CD4-positive, alpha-beta T cell treated with Interferon alpha-2 for 1 hour (primary cell): ENCODE measurements at places on chromosomes 1 and 21.

GRCh38 chr1:966135-966703 lies at the start of gene PLEKHN1:
PLEKHN1 (plus strand) TSS chr1:966482; CDS start chr1:966532, 50 bp downstream.
- no peak for DNase-seq

DNA sequence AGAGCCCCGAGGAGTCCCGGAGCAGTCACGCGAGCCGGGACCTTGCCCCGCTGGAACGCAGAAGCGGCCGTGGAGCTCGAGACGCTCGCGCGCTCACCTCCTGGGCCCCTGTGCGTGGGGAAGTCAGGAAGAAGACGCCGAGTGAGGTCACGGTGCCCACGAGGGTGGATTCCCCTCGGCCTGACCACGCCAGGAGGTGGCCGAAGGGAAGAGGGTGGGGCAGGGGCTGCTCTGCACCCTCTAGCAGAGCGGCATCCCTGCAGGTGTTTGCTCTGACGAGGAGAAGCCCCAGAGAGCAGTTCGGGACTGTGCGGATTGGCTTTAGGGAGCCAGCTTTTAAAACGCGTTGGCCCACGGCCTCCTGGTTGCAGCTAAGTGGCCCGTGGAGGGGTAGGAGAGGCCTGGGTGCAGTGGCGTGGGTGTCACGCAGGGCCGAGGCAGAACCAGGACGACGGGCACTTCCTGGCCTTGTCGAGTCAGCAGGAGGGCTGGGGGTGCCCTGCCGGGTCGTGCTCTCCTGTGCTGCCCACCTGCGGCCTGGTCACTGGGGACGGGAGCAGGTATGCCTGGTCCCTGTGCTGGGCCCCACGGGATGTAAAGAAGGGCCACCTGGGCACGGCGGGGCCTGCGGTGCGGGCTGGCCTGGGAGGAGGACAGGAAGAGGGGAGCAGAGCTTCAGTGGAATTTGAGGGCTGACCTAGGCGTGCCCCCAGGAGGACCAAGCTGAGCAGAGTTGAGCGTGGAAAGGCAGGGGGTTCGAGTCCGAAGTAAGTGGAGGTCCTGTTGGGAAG lies 1.0 kb downstream of the PDXK start:
- peak; percentile 18 for DNase-seq

- no peak for DNase-seq
Observed at GRCh38 chr21:16667395-16667794, 845.4 kb upstream of the CXADR start.

GRCh38 chr1:169044971-169045370 lies 61.5 kb upstream of the ATP1B1 start:
- DNase-seq, result no peak

DNA sequence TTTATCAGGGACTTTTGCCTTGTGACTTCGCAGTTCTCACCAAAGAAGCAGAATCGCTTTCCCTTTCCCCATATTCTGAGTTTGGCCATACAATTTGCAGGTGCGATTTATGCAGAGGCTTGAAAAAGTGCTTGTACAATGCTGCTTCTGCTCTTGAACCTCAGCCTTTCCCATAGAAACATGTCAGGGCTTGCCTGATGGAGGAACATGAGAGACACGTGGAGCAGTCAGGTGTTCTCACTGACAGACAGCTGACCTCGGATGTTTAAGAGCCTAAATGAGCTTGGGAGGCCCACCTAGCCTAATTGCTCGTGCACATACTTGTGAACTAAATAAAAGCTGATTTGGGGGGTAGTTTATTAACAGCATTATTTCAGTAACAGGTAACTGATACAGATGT lies 290.0 kb downstream of the S1PR1 start:
- DNase-seq, result no peak

DNA sequence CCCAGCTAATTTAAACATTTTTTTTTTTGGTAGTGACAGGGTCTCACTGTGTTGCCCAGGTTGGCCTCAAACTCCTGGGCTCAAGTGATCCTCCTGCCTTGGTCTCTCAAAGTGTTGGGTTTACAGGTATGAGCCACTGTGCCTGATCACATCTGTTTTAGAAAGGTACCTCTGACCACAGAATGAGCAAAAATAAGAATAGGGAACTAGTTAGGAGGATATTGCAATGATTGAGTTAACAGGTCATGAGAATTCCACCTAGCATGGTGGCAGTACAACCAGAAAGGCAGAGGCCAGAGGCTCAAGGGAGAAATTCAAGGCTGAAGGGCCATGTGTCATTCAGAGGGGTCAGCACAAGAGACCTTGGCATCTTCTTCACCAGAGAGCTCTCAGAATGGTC lies 49.6 kb downstream of the ELAPOR1 start:
- no peak for DNase-seq

DNA sequence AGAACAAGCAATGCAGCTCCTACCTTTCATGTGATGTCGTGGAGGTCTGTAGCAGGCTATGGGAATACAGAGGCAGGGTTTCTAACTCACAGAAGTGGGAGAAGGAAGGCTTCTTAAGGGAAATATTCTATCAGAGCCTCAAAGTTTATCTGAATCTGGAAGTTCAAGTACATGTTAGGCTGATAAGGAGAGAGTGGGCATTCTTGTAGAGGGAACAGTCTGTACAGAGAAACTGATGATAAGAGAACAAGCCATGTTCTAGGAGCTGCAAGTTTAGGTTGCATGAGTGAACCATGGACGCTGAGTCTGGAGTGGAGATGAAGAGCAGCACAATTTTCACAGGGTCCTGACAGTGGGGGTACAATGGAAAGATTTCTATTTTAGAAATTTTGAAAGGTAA lies 344.0 kb downstream of the CHRM3 start:
- DNase-seq, result no peak

DNA sequence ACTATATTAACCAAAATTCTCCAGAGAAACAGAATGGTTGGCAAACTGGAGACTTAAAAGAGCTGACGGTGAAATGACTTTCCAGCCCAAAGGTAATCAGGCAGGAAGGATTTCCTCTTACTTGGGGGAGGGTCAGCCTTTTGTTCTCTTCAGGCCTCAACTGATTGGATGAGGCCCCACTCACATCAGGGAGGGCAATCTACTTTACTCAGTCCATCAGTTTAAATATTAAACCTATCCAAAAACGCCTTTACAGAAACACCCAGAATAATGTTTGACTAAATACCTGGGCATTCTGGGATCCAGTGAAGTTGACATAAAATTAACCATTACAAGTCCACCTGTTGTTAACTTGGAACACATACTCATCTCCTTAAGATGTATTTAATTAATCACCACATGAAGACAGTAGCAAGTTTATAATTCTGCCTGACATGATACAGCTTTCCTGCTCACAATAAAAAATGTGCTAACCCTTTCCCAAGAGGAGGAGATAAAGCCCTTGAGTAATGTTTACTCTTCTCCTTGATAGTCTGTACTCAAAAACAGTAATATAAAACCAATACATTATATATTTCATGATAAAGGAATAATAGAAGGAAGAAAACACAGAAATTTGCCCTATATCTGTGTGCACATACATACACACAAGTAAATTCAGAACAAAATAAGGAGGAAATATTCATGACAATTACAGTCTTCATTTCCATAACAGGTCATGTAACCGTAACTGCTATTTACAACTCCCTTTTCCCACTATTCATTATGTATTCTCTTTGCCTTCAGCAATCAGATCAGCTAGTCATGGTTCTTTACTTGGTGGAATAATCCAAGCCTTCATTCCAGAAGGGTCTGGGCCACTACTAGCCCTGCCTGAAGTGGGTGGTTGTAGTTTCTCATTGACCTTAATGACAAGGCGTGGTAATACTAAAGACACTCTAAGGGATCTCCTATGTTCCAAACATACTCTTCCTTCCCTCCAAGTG lies 107.5 kb upstream of the RUNX1 start:
- DNase-seq, result no peak

DNA sequence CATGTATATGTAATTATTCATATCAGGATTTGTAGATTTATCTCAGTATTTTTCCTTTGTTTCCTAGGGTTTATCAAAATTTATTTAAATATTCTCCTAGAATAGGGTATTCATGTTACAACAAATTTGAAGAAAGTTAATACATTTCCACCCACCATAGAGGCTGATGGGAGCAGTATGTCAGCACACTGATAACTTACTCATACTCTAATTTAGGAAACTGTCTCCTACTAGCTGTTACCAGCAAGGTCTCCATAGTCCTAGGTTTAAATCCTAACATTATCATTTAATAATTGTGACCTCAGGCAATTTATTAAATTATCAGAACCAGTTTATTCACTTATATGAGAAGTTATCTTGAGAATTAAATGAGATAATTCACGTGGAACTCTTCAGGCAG lies 127.0 kb downstream of the USP25 start:
- DNase-seq, result no peak

- no peak for DNase-seq
Observed at GRCh38 chr1:194223596-194223995, 1037.2 kb upstream of the B3GALT2 start.

DNA sequence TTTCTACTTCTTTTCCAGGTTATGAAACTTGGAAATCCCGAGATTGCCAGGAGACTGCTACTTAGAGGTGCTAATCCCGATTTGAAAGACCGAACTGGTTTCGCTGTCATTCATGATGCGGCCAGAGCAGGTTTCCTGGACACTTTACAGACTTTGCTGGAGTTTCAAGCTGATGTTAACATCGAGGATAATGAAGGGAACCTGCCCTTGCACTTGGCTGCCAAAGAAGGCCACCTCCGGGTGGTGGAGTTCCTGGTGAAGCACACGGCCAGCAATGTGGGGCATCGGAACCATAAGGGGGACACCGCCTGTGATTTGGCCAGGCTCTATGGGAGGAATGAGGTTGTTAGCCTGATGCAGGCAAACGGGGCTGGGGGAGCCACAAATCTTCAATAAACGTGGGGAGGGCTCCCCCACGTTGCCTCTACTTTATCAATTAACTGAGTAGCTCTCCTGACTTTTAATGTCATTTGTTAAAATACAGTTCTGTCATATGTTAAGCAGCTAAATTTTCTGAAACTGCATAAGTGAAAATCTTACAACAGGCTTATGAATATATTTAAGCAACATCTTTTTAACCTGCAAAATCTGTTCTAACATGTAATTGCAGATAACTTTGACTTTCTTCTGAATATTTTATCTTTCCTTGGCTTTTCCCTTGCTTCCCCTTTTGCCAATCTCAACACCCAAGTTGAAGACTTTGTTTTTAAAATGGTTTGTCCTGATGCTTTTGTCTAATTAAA lies 4.0 kb downstream of the CDKN2C start:
- no peak for DNase-seq

DNA sequence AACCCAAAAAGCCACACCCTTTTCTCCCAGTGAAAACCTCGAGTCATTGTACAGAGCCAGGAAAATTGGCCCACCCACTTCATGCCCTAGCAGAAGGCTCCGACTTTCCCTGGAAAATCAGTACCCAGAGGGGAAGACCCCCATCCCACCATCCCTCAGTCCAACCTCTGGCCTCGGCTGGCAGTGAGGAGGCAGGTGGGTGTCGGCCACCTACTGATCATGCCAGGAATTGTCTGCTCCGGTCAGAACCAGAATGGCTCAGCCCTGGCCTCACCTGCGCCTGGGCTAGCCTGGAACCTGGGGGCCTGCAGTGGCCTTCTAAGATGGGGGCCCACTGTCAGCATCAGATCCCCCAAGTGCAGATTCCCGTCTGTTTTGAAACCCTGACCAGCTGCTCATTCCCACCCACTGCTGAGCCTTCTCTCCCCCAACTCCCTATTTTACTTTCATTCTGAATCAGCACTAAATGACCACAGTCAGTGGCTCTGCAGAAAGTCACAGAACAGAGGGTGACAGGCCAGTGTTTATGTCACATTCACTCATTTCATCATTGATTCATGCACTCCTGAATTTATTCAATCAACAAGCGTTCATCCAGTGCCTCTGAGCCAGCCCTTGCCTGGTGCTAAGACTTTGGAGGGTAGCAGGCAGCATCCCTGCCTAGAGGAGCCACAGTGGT lies 3.0 kb upstream of the S100A9 start:
- no peak for DNase-seq

GRCh38 chr1:4284976-4285375 lies 369.4 kb upstream of the AJAP1 start:
- DNase-seq, result no peak

- no peak for DNase-seq
Observed at GRCh38 chr1:156547434-156547833, 24.9 kb downstream of the IQGAP3 start.

DNA sequence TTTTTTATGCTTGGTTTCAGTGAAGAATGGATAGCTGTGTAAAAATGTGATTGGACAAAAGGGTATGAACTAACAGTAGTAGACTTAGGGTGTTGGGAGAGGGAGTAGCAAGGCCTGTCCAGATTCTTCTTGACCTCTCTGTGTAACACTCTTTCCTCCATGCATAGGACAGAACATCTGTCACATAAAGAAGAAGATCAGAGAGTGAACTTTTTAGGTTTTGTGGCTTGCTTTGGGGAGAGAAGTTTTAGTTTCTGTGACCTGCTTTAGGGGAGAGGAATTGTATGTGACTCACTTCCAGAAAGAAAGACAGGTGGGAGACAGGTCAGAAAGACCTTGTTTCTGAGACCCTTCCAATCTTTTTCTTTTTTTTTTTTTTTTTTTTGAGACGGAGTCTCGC lies 27.3 kb upstream of the LRRC52 start:
- DNase-seq, result no peak

- DNase-seq, result no peak
Observed at GRCh38 chr1:81007024-81007423, 793.7 kb upstream of the ADGRL2 start.

DNA sequence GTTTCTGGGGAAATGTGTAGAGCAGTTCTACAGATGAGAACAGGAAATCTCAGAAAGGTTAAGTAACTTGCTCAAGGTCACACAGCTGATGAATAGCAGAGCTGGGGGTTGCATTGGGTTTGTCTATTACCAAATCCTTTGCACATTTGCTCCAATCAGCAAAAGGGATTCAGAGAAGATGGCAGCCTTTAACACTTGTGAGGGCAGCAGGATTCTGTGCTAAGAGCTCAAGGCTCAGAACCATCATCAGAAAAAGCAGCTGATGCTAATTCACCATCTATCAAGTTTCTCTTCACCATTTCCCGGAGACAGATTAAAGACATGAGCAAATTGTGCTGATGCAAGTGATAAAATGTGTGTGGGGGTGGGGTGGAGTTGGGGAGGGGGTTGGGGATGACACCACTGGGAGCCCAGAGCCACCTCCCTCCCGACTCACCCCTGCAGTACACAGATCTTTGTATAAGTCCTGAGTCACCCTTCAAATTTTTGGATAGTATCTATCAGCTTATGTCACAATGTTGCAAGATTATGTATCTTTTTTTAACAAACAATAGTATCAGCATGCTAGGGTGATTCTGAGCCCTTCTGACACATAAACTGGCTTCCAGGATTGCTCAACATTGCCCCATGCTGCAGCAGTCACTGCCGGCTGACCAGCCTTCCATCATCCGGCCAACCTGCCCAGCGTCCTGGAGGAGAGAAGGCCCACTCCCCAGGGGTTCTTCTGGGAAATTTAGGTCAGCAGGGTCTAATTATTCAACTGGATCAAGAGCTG lies 2.8 kb upstream of the SPSB1 start:
- no peak for DNase-seq

GRCh38 chr1:19089524-19089923 lies 120.5 kb downstream of the UBR4 start:
- no peak for DNase-seq

GRCh38 chr1:67759066-67759465 lies 74.1 kb downstream of the GADD45A start:
- DNase-seq, result no peak

GRCh38 chr21:34939673-34940331 lies 109.3 kb downstream of the RUNX1 start:
- DNase-seq, result no peak
